ENCODE measurements at places on chromosomes 1 and 21. TPM values are rescaled to one million over a fixed set of nuclear protein-coding genes. Genes with fewer than 3 reads are reported as not detected.

The SLC16A4 gene
- 7.2 TPM for polyA plus RNA-seq

The SYT6 gene
- polyA plus RNA-seq: 12.9 TPM

The HES3 gene
- not detected for polyA plus RNA-seq

The CD1D gene
- 1.5 TPM for polyA plus RNA-seq

The PAQR6 gene
- 2.5 TPM for polyA plus RNA-seq

The KRTAP12-2 gene
- polyA plus RNA-seq: not detected

The TMEM52 gene
- polyA plus RNA-seq: 4.1 TPM

The SLAMF7 gene
- 0.79 TPM for polyA plus RNA-seq

The NGF gene
- polyA plus RNA-seq: 0.66 TPM

The ATP6V1G3 gene
- polyA plus RNA-seq: not detected

The VWA5B1 gene
- 0.66 TPM for polyA plus RNA-seq

The ZNF695 gene
- 5.5 TPM for polyA plus RNA-seq

The CAMK1G gene
- polyA plus RNA-seq: 8.5 TPM

The ORC1 gene
- 7.5 TPM for polyA plus RNA-seq
